H7 (cell line): ENCODE measurements at places on chromosomes 12 and 14. TPM values are rescaled to one million over a fixed set of nuclear protein-coding genes. Genes with fewer than 3 reads are reported as not detected.
A peak's percentile ranks its signal among the peaks of the same experiment; 100 is the strongest.

GRCh38 chr14:51780741-51781140 is 79.7 kb upstream of the GNG2 start:
- DNase-seq = no peak

- no peak for DNase-seq
These were observed 24.9 kb downstream of the SNRNP35 start for GRCh38 chr12:123482876-123483275.

DNA sequence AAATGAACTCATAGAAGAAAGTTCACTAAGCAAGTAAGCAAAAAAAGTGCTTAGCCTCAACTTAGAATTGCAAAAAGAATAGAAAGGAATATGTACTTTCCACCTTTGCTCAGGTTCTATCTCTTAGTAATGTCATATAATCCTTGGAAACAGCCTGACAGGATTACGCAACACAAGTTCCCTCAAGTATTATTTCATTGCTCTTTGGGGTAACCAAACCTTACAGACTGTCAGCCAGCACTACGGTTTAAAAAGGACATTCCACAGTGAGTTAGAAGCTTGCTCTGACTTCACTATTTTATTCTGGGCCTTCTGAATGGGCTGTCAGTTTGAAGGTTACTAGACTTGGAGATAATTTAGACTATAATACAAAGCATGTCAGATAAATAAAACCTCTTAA is 264.0 kb downstream of the ATXN7L3B start:
- no peak for DNase-seq

DNA sequence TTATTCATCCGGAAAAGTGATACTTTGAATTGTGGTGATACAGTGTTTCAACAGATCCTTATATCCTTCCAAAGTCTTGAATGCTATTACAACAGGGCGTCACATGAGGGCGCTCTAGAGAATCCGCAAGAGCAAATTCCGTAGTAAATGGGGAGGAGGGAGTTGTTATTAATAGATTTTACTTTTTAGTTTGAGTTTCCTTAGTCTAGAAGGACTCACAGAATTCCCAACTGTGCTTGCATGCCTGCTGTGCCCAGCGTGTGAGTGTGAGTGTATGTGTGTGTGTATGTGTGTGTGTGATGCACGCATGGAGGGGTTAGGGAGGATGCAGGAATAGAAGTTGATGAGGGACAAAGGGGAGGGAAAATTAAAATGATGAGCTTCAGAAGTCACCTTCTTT is 375.3 kb downstream of the C12orf75 start:
- no peak for DNase-seq

DNA sequence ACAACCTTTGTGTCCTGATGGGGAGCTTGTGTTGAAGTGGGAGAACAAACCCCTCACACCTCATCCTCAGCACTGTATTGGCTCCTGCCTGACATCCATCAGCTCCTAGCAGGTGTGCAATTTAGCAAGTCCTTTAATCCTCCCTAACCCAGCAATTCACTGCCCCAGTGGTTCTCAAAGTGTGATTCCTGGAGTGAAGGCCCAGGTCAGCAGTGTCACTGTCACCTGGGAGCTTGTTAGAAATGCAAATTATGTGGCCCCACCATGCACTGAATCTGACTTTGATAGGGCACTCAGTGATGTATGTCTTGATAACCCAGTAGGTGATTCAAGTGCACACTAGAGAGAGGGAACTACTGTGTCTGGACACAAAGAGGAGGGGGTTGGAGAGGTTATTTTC is 133.6 kb downstream of the FGD4 start:
- no peak for DNase-seq

DNA sequence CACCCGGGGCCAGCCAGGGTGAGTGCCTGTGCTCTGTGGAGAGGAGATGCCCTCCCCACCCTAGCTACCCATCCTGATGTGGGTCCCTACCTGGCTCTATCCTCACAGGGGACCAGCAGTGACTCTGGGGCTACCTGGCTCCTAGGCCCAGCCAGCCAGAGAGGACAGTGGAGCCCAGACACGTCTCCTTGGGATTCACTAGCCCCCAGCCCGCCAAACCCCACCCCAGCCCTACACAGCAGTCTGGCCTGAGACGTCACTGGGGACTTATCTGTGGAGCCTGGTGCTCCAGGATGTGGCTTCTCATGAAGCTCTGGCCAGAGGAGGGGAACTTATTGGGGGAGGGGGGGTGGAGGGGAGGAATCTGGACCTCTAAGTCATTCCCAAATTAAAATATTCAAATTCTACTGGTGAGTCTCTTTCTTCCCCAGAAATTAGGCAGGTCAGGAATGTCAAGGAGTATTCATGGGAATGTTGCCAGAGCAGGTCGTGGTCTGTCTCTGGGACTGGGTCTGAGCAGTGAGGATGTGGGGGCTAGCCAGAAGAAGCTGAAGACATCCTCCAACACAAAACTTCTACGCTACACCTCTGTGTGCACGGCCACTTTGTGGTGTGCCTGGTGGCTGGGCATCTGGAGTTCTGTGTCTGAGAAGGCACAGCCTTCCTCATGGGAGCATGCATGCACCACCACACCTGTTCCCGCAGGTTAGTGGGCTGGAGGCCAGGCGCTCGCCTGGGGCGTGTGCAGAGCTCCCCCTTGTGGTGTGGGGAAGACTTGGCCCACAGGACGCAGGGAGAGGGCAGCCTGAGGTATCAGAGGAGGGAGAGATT is 2.7 kb downstream of the CMTM5 start:
- peak; percentile 93 for DNase-seq

GRCh38 chr14:105414456-105415371 is 4.9 kb upstream of the MTA1 start:
- DNase-seq = peak; percentile 94

GRCh38 chr14:21078726-21079125 is 8.6 kb downstream of the ARHGEF40 start:
- no peak for DNase-seq

DNA sequence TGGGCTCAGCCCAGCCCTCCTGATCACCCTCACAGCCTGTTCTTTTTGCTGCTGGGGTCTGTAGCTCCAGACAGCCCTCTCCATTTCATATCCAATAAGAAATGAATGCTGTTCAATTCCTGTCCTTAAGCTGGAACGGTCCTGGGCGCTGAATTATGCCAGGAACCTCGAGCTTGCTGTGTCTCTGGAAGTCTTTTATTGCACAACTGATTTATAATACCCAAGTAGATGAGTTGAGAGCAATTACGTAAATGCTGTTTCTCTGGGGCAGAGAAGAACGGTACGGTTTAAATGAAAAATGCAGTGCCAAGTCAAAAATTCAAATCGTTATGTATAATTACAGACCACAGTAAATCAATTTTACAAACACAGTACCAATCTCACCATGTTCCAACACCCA is 161.0 kb downstream of the SAMD4A start:
- no peak for DNase-seq

DNA sequence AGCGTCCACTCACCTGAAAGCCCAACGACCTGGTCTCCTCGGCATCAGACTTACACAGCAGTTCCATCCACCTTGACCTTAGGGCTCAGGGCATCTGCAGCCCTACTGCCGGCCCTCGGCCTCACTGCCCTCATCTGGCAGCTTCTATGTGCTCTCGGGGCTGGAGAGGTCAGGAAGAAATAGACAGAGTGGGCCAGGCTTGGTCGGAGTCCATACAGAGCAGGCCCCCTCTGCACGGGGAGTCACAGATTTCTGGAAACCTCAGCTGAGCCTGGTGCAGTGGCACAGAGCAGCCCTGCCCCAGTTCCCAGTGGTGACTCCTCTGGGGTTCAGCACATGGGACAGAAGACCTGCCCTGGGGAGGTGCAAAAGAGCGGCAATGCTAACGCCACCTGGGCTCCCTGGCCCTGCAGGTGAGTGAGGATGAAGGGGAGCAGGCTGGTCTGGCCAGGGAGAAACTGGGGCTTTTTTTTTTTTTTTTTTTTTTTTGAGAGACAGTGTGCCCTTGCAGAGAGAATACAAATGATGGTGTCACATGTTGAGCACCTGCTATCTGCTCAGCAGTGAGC is 190.1 kb upstream of the PRMT8 start:
- no peak for DNase-seq

DNA sequence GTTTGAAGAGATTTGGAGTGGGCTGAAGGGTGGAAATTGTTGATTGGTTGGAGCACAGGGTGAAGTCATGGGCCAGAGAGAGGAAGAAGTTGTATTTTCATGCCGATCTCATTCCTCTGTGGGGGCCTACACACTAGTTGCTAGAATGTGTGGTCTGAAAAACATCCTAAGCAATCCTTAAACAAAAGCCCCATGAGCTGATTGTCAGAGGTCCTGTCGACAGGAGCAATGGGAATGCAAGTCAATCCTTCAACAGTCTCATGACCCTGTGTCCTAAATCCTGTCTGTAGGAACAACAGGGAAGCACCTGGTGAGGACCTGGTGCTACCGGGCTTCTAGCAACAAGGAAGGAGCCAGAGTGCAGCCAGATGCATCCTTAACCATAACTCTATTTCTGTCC is 324.0 kb upstream of the TMEM132C start:
- DNase-seq = no peak

DNA sequence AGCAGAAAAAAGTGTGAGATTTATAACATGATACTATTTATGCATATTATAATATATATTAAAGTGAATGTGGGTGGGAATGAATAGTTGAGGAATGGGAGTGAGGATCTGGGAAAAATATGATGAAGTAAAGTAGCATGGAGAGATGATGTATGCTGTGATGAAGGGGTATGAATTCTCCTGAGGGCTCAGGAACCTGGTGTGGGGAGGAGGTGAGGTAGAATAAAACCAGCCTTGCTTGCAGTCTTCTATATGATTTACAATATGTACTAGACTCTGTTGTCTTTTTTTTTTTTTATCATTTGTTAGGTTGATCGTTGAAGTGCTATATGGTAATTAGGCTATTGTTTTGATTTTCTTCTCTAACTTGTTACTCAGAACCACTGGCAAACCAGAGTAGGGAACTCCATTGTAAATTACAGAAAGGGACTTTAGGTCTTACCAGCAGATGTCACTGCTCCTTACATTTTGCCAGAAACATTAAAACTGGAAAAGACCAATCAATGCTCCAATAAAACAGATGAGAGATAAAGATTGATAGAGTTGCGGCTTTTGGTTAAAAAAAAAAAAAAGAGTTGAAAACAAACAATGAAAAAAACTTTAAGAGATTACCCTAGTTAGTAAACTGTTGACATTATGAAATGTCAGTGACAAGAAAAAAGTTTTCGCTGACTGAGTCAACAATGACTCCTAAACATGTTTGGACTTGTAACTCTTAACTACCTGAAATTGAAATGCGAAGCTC is 39.9 kb downstream of the ATL1 start:
- no peak for DNase-seq

GRCh38 chr12:122203301-122204166 is at the start of gene B3GNT4:
Gene B3GNT4, plus strand, starts transcription at chr12:122203709. Its CDS starts 910 bp downstream, at chr12:122204619.
- DNase-seq = peak; percentile 95

DNA sequence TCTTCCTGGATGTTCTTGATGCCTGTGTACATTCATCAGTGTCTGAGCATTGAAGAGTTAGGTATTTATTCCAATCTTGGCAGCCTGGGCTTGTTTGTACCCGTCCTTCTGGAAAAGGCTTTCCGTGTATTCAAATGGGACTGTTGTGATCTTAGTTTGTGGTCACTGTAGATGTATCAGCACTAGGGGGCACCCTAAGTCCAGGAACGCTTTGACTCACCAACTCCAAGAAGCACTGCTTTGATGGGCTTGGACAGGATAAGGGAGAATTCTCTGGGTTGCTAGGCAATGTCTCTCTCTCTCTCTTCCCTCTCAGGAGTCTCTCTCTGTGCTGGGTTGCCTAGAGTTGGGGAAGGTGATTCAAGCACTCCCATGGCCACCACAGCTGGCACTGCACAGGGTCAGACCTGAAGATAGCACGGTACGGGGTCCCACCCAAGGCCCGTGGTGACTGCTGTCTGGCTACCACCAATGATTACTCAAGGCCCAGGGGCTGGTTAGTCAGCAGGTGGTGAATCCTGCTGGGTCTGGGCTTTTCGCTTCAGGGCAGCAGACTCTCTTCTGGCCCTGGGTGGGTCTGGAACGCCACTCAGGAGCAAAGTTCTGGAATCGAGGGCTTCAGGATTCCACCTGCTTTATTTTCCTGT is 211.1 kb upstream of the RGS6 start:
- DNase-seq = peak; percentile 62

DNA sequence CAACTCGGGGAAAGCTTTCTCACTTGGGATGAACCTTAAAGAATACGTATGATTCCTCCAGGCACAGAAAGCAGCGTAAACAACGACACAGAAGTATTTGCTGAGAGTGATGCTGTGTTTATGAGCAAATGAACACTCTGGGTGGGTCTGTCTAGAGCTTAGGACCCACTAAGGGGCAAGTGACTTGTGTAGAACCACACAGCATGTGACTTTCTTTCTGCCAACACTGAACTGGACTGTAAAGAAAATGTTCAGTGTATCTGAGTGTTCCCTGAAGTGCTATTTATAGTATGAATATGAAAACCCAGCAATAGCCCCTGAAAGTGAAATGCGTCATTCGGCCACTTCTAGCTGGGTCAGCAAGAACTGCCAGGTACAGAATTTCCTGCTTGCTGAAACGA is 78.5 kb downstream of the ST8SIA1 start:
- no peak for DNase-seq

GRCh38 chr12:115155665-115156645 is 472.0 kb upstream of the TBX3 start:
- DNase-seq = no peak

GRCh38 chr14:69152181-69152901 is 578 bp downstream of the DCAF5 start:
- DNase-seq = peak; percentile 77

DNA sequence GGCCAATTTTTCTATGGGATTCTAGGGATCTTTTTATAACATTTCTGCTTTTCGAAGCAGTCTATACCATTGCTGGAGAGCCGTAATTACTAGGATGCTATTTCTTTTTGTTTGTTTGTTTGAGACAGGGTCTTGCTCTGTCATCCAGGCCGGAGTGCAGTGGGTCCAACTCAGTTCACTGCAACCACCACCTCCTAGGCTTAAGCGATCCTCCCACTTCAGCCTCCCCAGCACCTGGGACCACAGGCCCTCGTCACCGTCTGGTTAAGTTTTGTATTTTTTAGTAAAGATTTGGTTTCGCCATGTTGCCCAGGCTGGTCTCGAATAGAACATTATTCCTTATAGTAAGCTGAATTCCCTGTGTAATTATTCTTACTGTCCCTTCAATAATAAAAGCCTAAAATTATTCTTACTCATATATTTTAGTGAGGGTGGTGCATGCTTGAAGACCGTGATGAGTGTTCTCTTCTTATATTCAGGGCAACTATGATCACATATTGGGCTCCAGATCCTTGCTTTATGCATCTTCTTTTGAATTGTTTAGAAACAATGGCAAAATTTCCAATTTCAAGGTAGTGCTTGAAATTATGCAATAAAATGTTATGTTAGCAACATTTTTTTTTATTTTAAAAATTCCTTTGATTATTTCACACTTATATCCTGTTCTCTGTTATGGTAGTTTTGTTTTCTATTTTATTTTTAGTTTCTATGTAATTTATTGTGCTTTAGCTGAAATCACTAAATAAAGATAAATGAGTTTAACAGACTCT is 66.2 kb downstream of the CRADD start:
- DNase-seq = no peak

Gene CARMIL3
- 2.3 and 6.5 TPM in 2 replicates for total RNA-seq

Gene DERA
- total RNA-seq = 32.9 and 34.7 TPM in 2 replicates

Gene ASCL1
- total RNA-seq = 0.07 TPM in 1 of 2 replicates, not detected in the other

Gene ZNF268
- 16.4 and 21.7 TPM in 2 replicates for total RNA-seq

Gene ABCD4
- 57.4 and 68.6 TPM in 2 replicates for total RNA-seq

Gene KRT3
- total RNA-seq = not detected in 2 replicates

Gene GALNT16
- 1.2 and 2.0 TPM in 2 replicates for total RNA-seq
